Effector memory CD4-positive, alpha-beta T cell (primary cell): ENCODE measurements at places on chromosomes 5 and 9.

DNA sequence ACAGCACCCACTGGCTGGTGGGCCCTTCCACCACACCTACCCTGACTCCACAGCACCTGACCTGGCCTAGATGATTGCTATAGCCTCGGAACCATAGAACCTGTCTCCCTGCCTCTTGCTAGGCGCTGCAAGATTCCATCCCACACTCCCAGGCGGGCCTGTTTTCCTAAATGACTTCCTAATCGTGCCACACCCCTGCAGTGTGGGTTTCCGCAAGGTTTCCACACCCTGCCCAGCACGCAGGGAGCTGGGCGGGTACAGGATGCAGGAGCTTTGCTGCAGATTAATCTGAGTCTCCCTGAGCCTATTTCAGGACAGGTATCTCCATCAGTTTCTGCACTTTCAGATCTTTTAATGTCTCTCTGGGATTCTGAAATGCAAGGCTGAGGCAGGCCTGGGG lies 62.9 kb downstream of the SHB start:
- no peak for DNase-seq

DNA sequence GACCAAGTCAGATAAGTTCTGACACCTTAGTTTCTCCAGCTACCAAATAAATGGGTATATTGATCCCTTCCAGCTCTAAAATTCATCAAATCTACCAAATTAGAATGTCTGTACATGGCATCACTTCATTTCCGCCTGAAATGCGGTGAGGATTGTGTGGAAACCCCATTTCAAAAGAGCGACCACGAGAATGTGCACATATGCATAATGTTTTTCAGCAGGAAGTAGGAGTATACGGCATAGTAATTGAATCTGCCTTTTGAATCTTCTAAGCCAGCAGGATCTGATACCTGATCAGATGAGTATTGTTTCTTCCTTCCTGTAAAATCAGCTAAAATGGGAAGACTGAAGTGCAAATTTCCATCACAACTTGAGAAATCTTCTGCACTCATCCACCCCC lies 418.6 kb downstream of the TMEM38B start:
- no peak for DNase-seq

DNA sequence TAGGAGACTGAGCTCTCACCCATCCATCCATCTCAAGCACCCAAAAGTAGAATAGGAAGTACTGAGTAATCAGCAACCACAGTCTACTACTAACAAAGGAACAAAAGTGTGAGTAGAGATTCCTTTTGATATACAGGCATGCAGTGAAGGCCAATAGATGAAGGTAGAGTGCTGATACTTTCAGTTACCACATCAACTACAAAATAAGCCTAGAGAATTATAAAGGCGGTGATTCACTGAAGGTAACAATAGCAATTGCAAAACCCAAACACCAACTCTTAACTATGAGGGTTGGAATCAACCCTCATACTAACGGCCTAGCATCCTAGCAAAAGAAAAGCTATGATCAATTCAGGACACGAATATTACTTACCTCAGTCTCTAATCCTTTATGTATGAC lies 992.6 kb downstream of the DNAH5 start:
- DNase-seq, result no peak

GRCh38 chr5:2917093-2917492 lies 165.6 kb upstream of the IRX2 start:
- DNase-seq, result no peak

DNA sequence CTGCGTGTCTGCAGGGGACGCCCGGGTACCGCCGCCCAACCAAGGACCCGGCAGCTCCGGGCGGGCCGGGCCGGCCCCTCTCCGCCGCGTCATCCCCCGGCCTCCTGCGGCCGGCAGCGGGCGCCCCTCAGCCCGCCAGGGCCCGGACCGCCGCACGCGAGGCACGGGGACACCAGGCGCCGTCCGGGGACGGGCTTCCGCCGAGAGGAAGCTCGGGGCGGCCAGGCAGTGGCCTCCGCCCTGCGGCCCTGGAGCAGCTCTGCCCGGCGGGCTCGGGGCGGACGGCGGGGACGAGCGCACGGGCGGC lies 373 bp downstream of the FBXW5 start:
- peak; percentile 21 for DNase-seq

DNA sequence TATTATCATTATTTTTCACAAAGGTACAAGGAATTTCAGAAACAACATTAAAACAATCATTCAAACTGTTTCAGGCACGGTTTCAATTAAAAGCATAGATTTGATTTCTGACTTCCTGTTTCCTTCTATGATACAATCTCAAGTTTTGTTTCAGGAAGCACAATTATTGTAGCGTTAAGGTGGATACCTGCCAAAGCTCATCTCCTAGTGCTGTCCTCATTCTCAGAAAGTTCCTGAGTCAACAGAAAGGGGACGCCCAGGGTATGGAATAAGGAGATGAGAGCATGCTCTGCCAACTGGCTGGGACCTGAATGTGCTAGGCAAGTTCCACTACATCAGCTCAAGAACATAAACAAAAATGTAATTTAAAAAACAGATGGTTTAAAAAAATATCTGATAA lies 2.0 kb upstream of the TRIM14 start:
- DNase-seq, result no peak

- no peak for DNase-seq
Observed at GRCh38 chr9:68551191-68551590, 10.5 kb upstream of the TMEM252 start.

DNA sequence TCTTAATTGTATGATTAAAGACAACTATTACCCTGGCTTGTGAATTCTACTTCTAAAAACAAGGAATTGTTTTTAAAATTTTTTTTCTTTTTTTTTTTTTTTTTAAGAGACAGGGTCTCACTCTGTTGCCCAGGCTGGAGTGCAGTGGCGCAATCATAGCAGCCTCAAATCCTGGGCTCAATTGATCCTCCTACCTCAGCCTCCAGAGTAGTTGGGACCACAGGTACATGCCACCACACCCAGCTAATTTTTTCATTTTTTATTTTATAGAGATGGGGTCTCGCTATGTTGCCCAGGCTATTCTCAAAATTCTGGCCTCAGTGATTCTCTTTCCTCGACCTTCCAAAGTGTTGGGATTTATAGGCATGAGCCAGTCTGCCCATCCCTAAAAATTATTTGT lies 62.3 kb downstream of the HABP4 start:
- no peak for DNase-seq

- DNase-seq, result no peak
Observed at GRCh38 chr9:1653282-1653681, 361.9 kb upstream of the SMARCA2 start.

GRCh38 chr5:72702881-72703434 lies 113.5 kb upstream of the TNPO1 start:
- DNase-seq, result no peak

GRCh38 chr5:148909040-148909439 lies 82.6 kb downstream of the ADRB2 start:
- no peak for DNase-seq

GRCh38 chr9:123453831-123454321 lies 97.9 kb downstream of the CRB2 start:
- no peak for DNase-seq

- no peak for DNase-seq
Observed at GRCh38 chr9:17031546-17031945, 103.3 kb upstream of the CNTLN start.

DNA sequence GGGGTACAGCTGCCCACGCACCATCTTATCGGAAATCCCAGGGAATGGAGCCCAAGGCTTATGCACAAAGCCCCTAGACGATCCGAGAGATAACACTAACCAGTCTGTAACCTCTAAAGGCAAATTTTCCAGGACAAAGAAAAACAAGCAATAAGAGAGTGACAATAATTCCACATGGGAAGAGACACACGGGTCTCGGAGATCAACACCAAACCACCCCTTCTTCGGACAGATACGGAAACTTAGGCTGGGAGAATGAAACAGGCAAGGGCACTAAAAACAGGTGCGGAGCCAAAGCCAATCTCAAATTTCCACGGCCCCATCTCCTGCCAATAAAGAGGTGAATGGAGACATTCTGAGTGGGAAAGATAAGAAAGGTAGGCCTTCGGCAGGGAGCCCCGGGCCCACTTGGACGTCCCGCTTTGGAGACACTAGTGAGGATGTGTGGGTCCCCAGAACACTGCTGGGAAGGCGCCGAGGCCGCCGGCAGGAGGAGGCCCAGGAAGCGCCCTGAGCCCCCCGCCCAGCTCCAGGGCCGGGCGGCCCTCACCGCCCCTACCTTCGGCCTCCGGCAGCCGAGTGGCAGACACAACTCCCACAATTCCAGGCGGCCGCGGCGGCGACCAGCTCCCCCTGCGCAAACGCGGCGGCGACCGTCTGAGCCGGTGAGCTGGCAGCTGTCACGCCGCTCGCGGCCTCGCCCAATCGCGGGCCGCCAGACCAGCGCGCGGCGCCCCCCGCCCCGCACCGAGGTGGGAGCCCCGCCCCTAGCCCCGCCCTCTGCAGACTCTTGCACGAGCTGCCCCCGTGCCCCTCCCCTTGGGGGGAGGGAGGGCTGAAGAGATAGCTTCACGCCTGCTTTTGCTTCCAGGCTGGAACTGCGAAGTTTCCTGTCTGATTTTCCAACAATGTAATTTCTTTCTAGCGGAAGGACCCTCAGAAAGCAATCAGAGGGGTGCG lies at the start of gene SIL1:
Gene SIL1 (minus strand): TSS at position 659 of the 960 bp plus-strand sequence. CDS start 70,525 bp downstream, outside the sequence.
- DNase-seq, result peak; percentile 95

DNA sequence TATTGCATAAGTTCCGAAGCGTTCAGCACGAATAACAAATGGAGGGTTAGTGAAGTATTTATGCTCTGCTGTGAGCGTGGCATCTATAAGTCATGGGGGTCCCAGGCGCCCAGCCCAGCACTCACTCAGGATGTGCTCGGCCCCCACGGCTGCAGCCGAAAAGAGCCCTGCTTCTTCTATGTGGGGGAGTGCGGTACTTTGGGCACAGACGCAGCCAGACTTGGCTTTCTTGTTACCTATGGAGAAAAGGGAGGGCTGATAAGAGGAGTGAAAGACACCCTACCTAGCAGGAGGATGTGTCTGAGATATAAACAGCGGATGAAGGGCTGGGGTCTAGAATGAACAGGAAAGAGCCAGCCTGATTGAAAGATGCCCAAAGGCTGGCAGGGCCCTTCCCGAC lies 51.4 kb downstream of the MRPL36 start:
- DNase-seq, result no peak

GRCh38 chr9:90870621-90871326 lies 69.2 kb downstream of the SYK start:
- no peak for DNase-seq

DNA sequence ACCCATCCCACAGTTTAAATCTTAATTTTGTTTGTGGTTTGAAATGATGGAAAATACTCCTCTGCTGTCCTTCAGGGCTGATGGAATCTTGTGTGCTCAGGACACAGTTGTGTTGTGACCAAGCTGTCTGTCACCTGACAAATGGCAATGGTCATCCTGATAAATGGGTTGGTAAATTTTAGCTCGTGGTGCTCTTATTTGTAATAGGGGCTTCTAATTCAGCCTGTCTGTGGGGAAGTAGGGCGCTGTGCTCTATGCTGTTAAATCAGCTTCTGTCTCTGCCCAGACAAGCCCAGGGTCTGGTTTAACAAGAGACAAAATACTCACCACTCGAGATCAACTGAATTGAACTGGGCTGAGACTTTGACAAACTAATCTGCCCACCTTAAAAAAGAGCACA lies 4.5 kb downstream of the LRRTM2 start:
- DNase-seq, result no peak

DNA sequence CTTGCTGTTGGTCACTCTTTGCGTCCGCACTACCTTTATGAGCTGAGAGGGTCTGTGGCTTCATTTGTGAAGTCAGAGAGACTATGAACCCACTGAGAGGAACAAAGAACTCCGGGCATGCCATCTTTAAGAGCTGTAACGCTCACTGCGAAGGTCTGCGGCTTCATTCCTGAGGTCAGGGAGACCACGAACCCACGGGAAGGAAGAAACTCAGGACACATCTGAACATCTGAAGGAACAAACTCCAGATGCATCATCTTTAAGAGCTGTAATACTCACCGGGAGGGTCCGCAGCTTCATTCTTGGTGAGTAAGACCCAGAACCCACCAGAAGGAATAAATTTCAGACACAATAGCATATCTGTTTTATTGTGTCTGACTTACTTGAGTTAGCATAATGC lies 19.2 kb downstream of the GCNT1 start:
- no peak for DNase-seq

DNA sequence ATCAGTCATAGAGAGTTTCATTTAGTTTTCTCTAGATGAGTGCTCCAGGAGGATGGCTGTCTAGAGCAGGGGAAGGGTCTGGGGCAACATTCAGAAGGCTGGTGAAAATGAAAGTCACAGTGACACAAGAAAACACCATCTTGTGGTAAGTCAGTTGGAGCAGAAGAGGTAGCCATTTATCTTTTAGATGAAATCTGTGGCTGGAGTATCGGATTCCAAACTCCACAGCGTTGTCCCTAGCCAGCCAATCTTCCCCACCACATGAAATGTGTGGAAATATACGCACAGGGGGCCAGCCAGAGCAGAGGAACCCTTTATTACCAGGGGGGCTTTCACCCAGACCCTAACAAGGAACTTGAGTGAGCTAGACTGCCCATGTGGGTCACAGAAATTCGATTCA lies 15.9 kb upstream of the TNFAIP8 start:
- DNase-seq, result no peak

- DNase-seq, result no peak
Observed at GRCh38 chr5:3121813-3122212, 370.3 kb upstream of the IRX2 start.

- DNase-seq, result no peak
Observed at GRCh38 chr5:143427122-143427735, 23.7 kb upstream of the NR3C1 start.

- DNase-seq, result no peak
Observed at GRCh38 chr9:90844326-90844725, 42.7 kb downstream of the SYK start.

DNA sequence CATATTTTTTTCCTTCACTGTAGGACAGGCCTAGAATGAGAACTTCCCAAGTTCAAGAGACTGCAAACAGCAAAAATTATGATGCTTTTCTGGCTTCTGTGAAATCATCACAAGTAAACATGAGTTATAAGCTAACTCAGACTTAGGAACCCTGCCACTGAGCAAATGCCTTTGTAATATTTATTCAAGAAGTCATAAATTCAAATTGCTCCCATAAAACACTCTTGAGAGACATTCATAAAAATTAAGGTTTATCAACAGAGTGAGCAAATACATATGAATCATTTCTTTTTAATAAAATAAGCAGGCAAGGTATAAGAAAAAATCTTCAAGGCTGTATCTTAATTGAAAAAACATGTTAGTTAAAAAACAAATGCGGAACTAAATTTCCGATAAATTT lies 124.2 kb downstream of the GNA14 start:
- no peak for DNase-seq

DNA sequence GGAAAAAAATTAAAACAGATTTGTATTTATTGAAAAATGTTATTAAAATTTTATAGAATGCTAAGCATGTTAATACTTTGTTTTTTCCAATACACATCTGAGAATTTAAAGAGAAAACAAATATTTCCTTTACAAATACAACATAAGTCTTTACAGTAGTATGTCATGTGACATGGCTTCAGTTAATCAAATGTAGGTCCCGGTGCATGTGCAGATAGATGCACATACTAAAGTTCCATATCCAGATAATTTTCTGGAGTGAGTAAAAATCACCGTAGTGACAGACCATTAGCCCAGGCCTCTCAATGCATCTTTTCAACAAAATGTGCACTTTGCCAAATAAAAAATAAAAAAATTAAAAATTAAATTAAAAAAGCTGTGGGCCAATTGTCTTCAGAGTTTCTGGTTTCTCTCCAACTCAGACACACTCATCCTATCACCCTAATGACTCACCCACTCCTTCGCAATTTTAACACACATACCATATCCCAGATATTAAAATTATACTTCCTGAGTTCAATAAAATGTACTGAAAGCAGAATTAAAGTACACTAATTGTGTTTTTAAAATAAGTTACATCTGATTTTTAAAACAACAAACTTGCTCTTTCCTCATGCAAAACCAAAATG lies 508.1 kb downstream of the NR2F1-AS1 start:
- no peak for DNase-seq

- DNase-seq, result no peak
Observed at GRCh38 chr9:130616451-130616850, 37.1 kb downstream of the FUBP3 start.
